ENCODE measurements at places on chromosomes 12 and 14. TPM values are rescaled to one million over a fixed set of nuclear protein-coding genes. Genes with fewer than 3 reads are reported as not detected.

CCDC196 gene
- 0.14 TPM for total RNA-seq

PROX2 gene
- total RNA-seq: 0.14 TPM

CPNE6 gene
- total RNA-seq: 0.05 TPM

SLC8A3 gene
- total RNA-seq: 0.99 TPM

PTPRO gene
- total RNA-seq: 3.9 TPM

ADAM21 gene
- 0.05 TPM for total RNA-seq

ACSS3 gene
- 1.2 TPM for total RNA-seq

TEAD4 gene
- 1.6 TPM for total RNA-seq

SMAGP gene
- 1.5 TPM for total RNA-seq

EML1 gene
- 2.7 TPM for total RNA-seq

ASPG gene
- 0.24 TPM for total RNA-seq

CNTN1 gene
- total RNA-seq: 5.6 TPM

SLC10A1 gene
- total RNA-seq: not detected

ASB2 gene
- 3.7 TPM for total RNA-seq

CFAP251 gene
- 1.2 TPM for total RNA-seq

AMDHD1 gene
- total RNA-seq: 0.52 TPM

CACNA2D4 gene
- 5.1 TPM for total RNA-seq

KRT79 gene
- 1.0 TPM for total RNA-seq

GPX2 gene
- 1.5 TPM for total RNA-seq

NANOG gene
- 0.05 TPM for total RNA-seq

ISM2 gene
- 0.05 TPM for total RNA-seq

CLEC12A gene
- 2.9 TPM for total RNA-seq

MAP4K5 gene
- 20.8 TPM for total RNA-seq

TRIM9 gene
- 0.71 TPM for total RNA-seq

CEP170B gene
- 0.90 TPM for total RNA-seq

C12orf42 gene
- total RNA-seq: 1.6 TPM

ITGA5 gene
- total RNA-seq: 16.7 TPM

TPPP2 gene
- total RNA-seq: not detected

ACSM4 gene
- total RNA-seq: not detected

FBXO33 gene
- total RNA-seq: 15.5 TPM

RIPK3 gene
- total RNA-seq: 10.9 TPM

GNG2 gene
- total RNA-seq: 49.4 TPM

NELL2 gene
- total RNA-seq: 8.4 TPM

AMHR2 gene
- total RNA-seq: 0.05 TPM

ACOT6 gene
- total RNA-seq: not detected

CLEC4E gene
- 0.19 TPM for total RNA-seq

PLBD1 gene
- total RNA-seq: 9.5 TPM

NAV3 gene
- 5.4 TPM for total RNA-seq

TMEM63C gene
- 0.24 TPM for total RNA-seq

CLEC4A gene
- total RNA-seq: 11.0 TPM

PIWIL1 gene
- 0.28 TPM for total RNA-seq

ARMH4 gene
- total RNA-seq: 1.6 TPM

PPP1R1A gene
- 0.09 TPM for total RNA-seq

TM9SF1 gene
- 18.2 TPM for total RNA-seq

OAS1 gene
- 55.3 TPM for total RNA-seq

LRRC43 gene
- 0.28 TPM for total RNA-seq

KLRD1 gene
- 1.1 TPM for total RNA-seq

PAPLN gene
- total RNA-seq: 8.7 TPM

ARID4A gene
- total RNA-seq: 13.7 TPM

LRP1-AS gene
- not detected for total RNA-seq
